Parietal lobe (tissue), 2 donors: ENCODE measurements at places on chromosomes 11 and 22. TPM values are rescaled to one million over a fixed set of nuclear protein-coding genes. Genes with fewer than 3 reads are reported as not detected.

SHANK3 gene
- total RNA-seq, result 9.7 TPM

SCUBE1 gene
- 59.8 TPM for total RNA-seq

OR8D4 gene
- not detected for total RNA-seq

CD6 gene
- total RNA-seq, result not detected

FOSL1 gene
- not detected for total RNA-seq

DRD2 gene
- 0.31 TPM for total RNA-seq
